Glomerular endothelial cell (primary cell): ENCODE measurements at places on chromosomes 5 and 9.

DNA sequence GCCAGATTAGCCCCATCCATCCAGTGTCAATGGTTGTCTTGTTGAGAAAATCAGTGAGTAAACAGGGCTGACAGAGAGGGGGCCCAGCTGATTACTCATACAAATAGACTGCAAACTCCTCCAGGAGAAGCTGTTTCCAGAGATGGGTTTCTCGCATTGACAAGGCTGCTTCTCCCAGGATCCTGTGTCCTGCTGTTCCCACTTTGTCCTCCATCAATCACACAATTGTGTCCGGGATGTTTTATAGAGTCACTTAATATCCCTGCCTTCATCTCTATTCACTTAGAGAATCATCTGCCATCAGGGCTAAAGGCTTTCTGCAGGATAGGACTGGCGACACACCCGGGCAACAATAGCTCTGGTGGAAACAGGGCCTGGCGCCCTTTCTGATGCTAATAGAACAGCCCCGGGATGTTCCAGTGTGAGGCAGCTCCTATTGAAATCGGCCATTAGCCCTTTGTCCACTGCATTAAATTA lies 71.7 kb upstream of the TBCA start:
- DNase-seq = no peak

DNA sequence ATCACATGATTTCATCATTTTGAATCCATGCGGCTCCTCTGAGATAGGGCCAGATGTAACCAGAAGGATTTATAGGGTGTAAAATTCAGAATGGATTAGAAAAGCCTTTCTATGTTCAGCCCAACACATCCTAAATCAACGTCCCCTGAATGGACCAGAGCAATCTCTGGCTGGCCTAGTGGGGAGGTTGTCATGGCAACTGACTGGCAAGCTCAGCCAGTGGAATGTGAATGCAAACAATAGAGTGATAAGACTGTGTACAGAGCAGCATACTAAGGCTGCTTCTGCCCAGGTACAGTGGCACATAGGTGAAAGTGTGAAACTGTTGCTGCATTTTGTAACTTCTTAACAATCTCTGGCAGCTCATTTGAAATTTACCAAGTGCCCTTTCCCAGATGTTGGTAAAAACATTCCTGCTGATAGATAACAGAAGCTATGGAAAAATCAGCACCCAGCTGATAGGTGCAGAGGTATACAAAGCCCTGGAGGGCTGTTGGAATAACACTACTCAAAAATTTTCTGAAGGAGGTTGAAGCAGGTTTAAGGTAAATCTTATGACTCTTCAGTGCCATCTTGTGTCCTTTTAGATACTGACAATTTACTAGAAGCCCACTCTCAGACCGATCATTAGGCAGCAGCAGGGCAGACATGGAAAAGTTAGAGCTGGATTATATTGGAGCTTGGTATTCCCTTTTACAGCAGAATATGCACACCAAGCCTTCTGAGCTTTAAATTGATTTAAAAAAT lies 267.2 kb downstream of the RAB3C start:
- peak; percentile 22 for DNase-seq

- peak; percentile 57 for DNase-seq
Observed at GRCh38 chr9:37174247-37174646, 53.9 kb downstream of the ZCCHC7 start.

- no peak for DNase-seq
Observed at GRCh38 chr9:84919440-84919839, 249.9 kb downstream of the NTRK2 start.

- DNase-seq = no peak
Observed at GRCh38 chr9:33161011-33161588, 6.0 kb downstream of the B4GALT1 start.

GRCh38 chr5:137752905-137753690 lies 1.1 kb downstream of the HNRNPA0 start:
- no peak for DNase-seq

- DNase-seq = no peak
Observed at GRCh38 chr9:108347463-108348188, 508.2 kb downstream of the ACTL7B start.

GRCh38 chr9:132982458-132982857 lies 4.0 kb downstream of the GFI1B start:
- DNase-seq = no peak

GRCh38 chr5:76230711-76231285 lies 147.6 kb downstream of the SV2C start:
- no peak for DNase-seq

- no peak for DNase-seq
Observed at GRCh38 chr5:174189654-174190541, 144.4 kb downstream of the NSG2 start.

GRCh38 chr5:180085837-180086236 lies 14.3 kb upstream of the RNF130 start:
- DNase-seq = no peak

- no peak for DNase-seq
Observed at GRCh38 chr5:96919754-96920197, 16.1 kb upstream of the LNPEP start.

GRCh38 chr5:94040591-94041148 lies 299.3 kb upstream of the POU5F2 start:
- DNase-seq = no peak

DNA sequence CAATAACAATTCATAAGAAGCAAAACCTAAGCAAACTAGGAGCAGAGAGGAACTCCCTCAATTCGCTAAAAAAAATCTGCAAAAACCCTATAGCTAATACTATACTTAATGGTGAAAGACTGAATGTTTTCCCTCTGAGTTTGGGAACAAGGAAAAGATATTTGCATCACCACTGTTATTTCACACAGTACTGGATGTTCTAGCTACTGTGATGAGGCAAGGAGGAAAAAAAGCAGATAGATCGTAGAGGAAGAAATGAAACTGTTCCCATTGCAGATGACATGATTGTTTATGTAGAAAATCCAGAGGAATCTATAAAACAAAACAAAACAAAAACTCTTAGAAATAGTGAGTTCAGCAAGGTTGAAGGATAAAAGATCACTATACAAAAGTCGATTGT lies 116.7 kb downstream of the PHF2 start:
- DNase-seq = no peak

GRCh38 chr9:101587332-101588043 lies 7.3 kb downstream of the PPP3R2 start:
- no peak for DNase-seq

GRCh38 chr9:92026206-92027002 lies 76.4 kb upstream of the ROR2 start:
- DNase-seq = no peak

DNA sequence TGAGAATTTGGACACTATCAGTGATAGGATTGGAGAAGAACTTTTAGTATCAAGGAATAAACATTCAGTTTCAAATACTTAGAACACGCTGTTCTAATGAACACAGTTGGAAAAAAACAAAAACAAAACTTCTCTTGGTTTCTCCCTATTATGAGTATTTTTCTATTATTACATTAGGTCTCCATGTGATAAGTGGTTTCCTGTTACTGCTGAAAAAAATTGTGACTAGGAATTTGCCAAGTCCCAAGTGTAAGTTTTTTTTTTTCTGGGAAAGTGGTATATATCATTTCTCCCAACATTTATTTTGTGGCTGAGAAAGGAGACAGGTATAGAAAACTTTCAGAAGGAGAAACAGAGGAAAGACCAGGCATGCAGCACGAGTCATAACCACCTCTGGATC lies 41.1 kb downstream of the PCSK1 start:
- DNase-seq = no peak

GRCh38 chr5:91219091-91219802 lies 163.9 kb downstream of the ARRDC3 start:
- DNase-seq = no peak

GRCh38 chr5:38837416-38837815 lies 8.4 kb upstream of the OSMR start:
- DNase-seq = no peak

GRCh38 chr5:150166650-150167511 lies at the start of gene CDX1:
CDX1 (plus strand) TSS chr5:150166778; CDS start chr5:150166877, 99 bp downstream.
- DNase-seq = no peak

- DNase-seq = no peak
Observed at GRCh38 chr5:23506329-23507236, 826 bp upstream of the PRDM9 start.

DNA sequence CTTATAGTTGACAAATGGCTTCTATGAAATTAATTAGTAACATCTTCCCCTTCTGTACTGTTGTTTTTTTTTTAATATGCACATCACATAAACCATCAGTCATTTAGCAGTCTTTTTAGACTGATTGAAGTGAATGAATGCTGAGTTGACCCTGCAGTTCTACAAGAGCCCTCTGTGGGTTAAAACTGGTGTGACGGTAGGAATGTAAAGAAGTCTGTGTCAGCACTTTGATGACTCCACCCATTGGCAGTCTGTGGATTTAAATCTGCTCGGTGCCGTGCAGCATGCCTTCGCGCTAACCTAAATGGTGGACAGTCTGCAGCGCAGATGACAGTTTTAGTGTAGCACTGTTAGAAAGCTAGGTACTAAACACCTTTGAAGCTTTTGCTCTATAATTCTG lies 3.1 kb downstream of the GTF3C4 start:
- no peak for DNase-seq

DNA sequence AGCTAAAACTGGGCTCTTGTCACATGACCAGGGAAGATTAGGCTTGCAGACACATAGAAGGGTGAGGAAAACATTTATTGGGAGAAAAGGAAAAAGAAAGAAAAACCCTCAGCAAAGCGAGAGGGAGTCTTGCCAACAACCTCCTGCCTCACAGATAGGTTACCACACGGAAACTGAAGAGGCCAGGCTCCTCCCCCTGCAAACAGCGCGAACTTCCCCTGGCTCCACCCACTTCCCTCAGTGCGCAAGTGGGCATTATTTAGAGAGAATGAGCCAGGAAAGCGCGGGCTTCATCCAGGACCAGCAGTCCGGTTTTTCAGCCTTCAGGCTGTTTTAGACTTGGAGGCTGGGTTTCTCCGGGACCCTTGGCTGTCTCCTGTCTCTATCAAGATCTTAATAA lies 70.3 kb downstream of the STK32A start:
- DNase-seq = no peak

GRCh38 chr9:121267689-121268597 lies at the start of gene GSN:
GSN (plus strand) TSS chr9:121268162; CDS start chr9:121301972, 33,810 bp downstream.
- no peak for DNase-seq

DNA sequence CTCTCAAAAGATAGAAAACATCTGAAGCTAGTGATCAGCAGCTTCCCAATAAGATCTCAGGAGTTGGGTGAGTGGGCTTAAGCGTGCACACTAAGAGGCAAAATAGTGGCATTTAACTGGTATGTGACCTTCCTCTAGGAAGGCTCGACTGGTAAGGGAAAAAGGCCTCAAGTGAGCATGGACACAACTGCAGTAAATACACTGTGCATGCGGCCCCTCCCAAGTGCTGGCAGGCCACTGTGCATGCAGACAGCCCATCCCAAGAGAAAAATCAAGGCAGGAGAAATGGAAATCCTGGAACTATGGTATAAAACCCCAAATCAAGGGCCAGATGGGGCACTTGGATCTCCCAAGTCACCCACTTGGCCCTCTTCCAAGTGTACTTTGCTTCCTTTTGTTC lies 112.7 kb downstream of the SMC2 start:
- no peak for DNase-seq

- DNase-seq = no peak
Observed at GRCh38 chr5:34749431-34749873, 89.5 kb upstream of the TTC23L start.

- no peak for DNase-seq
Observed at GRCh38 chr9:114176624-114177291, 21.4 kb downstream of the COL27A1 start.

DNA sequence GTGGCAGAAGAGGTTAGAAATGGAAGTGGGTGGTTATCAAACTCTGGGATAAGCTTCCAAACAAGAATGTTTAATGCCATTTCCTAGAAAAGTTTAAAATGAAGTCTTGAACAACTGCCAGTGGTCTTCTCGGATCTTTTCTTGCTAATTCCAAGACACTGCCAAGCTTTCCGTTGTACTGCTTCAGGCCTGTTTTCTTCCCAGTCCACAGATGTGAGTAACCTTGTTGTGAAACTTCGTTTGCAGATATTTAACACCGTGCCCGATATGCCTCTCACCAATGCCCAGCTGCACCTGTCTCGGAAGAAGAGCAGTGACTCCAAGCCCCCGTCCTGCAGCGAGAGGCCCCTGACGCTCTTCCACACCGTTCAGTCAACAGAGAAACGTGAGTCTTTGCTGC lies 269.8 kb downstream of the NR3C1 start:
- DNase-seq = no peak

DNA sequence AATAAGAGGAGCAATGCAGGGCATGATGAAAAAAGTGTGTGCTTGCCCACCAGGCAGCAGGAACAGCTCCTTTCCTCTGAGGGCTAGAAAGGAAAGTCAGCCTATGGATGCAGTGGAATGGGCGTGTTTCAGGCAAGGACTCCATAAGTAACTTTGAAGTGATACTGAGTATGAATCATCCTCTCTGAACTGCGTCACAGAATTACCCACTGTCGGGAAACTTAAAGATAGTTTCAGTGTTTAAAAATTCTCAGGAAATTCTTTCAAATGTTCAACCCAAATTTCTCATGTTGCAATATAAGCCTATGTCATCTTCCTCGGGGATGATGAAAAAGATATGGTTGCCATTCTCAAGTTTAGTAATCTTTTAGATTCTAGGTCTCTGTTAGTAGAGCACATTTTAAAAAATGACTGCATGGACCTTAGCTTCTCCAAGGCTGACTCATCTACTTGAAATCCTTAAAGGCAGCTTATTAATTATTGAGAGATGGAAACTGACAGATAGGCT lies 27.7 kb downstream of the PTCD2 start:
- peak; percentile 37 for DNase-seq

- DNase-seq = no peak
Observed at GRCh38 chr9:122340161-122340560, 30.7 kb upstream of the PTGS1 start.

- no peak for DNase-seq
Observed at GRCh38 chr9:115036691-115037090, 81.3 kb downstream of the TNC start.

DNA sequence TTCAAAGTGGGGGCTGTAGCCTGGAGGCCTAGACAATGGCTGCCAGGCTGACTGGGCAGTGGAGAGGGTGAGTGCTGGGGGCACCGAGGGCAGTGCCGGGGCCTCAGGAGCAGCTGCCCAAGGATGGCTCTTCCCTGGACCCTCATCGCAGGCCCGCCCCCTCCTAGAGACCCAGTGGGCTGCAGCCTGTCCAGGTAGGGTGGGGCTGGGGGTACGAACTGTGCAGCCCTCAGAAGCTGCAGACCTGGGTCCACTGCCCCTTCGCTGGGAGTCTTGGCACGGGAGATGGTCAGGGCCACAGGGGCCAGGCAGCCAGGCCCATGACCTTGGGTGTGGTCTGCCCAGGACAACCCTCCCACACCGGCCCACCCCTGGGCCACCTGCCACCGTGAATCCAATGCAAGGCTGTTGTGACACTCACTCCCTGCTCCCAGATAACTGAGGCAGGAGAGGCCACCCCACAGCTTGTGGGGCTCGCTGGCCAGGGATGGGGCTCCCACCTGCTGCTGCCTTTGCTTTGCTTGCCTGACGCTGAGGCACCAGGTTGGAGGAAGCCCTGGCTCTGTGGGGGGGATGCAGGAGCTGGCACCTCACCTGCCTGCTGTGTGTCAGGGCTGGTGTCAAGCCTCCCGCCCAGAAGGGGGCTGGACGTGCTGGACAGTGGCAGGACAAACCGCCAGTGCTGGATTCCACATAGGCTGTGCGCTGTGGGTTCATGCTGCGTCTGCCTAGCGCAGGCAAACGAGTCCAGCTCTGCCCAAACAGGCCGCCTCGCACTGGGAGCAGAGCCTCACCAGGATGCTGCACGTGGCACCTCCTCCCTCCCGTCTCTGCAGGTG lies 23.1 kb upstream of the SLC9A3 start:
- no peak for DNase-seq
